ENCODE measurements at places on chromosomes 6 and 20.
A peak's percentile ranks its signal among the peaks of the same experiment; 100 is the strongest.

GRCh38 chr6:71529769-71530168, 241.2 kb downstream of the OGFRL1 start:
- no peak for DNase-seq

DNA sequence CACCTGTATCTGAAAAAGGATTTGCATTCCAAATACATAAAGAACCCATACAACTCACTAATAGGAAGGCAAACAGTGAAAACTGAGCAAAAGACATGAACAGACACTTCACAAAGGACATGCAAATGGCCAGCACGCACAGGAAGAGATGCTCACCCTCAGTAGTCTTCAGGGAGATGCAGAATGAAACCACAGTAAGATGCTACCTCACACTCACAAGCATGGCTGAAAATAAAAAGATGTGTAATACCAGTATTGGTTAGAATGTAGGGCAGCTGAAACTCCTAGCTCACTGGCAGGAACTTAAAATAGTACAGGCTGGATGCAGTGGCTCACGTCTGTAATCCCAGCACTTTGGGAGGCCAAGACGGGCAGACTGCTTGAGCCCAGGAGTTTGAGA, 64.6 kb downstream of the SNX5 start:
- no peak for DNase-seq

DNA sequence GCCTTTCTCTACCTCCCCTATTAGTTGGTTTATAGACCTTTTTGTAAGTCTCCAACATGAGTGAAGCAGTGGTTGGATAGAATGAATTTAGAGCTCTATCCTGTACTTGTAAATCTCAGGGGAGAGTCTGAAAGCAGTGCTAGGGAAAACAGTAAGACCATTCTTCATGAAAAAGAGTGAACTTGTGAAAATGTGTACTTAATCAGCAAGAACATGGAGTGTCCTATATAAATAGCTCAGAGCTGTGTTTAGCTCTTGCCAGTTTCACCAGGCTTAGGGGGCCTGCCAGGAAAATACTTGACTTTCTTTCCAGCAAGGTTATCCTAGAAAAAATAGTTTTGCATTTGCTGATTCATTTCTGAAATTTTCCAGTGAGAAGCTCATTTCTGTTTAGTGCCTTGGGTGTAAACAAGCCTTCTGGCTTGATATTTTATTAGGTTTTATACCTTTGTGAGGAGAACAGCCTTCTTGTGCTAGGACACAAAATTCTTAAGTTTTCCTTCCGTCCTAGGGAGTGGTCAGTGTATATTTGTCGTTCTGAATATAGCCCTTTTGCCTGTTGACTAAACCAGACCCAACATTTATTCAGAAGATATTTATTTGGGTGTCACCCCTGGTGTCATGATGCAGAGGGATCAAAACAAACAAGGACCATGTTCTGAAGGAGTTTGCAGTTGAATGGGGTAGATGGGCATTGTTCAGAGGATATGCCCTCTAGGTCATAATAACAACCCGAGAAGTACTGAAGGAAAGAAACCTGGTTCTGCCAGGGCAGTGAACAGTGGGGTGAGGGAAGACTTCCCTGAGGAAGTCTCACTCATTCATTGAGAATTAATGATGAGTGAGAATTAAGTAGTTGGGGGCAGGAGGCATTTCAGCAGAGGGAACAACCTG, 7.6 kb downstream of the ARFGEF2 start:
- DNase-seq: peak; percentile 45

GRCh38 chr20:9422321-9423057, 91.9 kb upstream of the LAMP5 start:
- DNase-seq: no peak

GRCh38 chr6:16504609-16505008, 256.7 kb downstream of the ATXN1 start:
- no peak for DNase-seq

GRCh38 chr6:164554700-164555476, 754.5 kb downstream of the C6orf118 start:
- no peak for DNase-seq

- DNase-seq: peak; percentile 56
Measured at GRCh38 chr6:82006027-82006738, 241.4 kb downstream of the IBTK start.

GRCh38 chr6:143724876-143725275, 47.1 kb downstream of the PHACTR2 start:
- no peak for DNase-seq

DNA sequence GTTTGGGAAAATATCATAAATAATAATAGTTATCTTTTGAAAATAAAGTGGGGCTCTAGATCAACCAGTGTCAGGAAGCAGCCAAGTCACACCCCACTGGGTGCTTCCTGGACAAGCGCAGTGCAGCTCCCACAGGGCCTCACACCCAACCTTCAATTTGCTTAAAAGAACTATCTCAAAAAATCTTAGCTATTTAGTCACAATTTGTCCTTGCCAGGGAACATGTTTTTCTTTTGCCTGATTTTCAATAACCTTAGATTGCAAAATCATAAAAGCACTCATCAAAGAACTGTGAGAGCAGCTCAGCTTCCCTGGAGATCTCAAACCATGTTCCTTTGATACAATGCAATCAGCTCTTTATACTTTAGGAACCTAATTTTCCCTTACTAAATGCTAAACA, 1.6 kb upstream of the NCOA7 start:
- DNase-seq: no peak

DNA sequence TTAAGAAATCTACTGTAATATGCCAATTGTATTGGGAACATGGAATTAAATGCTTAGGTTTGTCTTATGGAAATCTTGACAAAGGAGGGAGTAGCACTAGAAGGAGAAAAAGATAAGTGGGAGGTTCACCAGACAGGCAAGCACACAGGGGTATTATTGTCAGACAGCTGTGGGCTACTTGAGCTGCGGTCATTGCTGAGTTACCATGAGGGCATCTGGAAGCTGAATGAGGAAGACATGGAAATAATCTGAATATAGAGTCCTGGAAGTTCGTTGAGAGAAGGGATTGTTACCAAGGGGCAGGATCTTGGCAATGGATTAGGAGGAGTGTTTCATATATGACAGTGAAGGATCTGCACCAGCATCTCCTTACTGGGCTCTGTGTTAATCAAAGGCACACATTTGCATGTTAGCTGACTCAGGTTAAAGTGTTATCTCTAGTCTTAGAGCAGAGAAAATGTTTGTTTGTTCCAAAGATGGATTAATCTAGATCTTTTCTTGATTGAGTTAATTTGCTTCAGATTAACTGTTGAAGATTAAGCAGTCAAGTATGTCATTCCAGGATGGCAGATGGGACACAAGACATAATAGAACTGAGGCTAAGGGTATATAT, 53.0 kb upstream of the SUPT3H start:
- DNase-seq: no peak

DNA sequence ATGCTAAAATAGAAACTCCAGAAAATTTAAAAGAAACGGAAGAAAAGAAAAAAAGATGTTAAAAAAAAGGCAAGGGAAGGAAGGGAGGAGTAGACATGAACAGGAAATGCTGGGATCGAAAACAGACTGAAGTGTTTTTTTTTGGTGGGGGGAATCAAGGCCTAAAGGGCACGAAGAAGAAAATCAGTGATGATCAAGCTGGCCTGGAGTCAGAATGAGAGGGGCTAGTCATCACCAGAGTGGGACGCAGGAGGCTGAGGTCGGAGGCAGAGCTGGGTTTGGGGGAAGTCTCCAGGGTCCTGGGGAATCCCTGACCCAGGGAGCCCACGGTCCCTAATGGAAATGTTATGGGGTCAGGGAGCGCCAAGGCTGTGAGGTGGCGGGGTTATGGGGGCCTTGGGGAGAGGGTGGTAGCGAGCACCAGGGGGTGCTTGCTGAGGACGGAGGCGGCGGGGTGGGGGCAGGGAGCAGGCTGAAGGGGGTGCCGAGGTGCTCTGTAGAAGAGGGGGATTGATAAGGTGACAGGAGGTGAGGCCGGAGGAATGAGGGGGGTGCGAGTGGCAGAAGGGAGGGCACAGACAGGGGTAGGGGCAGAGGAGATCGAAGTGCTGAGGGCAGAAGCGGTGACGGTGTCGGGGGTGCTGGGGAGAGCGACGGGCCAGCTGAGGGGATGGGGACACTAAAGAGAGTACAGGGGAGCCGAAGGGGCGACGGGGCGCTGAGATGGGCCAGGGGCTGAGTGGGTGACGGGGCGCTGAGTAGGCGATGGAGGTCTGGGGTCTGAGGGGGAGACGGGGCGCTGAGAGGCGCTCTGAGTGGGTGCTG, 684 bp downstream of the ZNFX1 start:
- DNase-seq: no peak

DNA sequence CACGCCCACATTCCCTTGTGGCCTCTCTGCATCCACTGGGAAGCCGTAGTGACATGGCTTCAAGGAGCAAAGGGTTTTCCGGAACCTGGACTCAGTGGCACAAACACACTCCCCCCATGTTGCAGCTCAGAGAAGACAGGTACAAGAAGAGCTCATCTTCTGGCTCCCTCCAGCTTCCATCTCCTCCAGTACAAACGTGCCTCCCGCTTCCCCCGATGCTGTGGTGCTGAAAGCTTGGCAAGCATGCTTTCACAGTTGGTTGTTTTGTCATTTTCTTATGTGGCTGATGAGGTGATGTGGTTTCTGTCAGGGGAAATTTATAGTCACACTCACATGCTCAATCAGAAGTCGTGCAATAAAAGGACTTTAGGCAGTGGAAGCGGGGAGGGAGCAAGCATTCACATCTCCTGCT, 258.5 kb downstream of the KIF16B start:
- DNase-seq: no peak

GRCh38 chr6:140178520-140178919, 804.1 kb upstream of the CITED2 start:
- peak; percentile 71 for DNase-seq

Measured in fibroblast of upper back skin (primary cell).